ENCODE measurements at places on chromosomes 5 and 9.

- DNase-seq, result no peak
These were observed 524 bp downstream of the PRR7 start for GRCh38 chr5:177447066-177447610.

DNA sequence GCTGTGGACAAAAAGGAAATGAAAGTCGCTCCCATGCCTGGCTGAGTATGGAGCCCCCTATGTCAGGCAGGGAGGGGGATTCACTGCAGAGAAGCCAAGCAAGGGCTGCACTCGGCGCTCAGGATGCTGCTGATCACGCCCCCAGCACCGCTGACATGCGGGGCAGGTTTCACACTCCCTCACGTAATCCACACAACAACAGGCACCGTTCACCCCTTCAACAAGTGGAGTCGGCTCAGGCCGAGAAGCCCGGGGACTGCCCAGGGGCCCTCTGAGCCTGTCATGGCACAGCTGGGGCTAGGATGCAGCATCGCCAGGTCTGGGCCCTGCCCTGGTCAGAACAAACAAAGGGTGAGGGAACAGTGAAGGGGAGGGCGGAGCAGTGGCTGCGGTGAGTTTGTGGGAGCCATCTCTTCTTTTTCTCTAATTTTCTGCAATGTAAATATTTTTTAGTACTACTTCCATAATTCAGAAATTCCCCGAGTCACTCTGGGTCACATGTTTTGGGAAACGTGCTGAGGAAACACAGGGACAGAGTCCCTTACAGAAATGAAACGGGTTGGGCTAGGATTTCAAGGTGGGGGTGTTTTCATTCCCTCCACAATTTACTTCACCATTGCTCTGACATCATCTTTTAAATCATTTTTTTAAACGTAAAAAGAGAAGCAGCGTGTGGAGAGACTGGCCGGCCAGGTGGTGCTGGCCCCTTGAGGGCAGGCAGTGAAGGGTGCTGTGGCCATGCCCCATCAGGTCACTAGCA is 49.8 kb downstream of the PRRT1B start:
- no peak for DNase-seq

GRCh38 chr5:78659114-78659513 is 10.5 kb upstream of the LHFPL2 start:
- no peak for DNase-seq

- no peak for DNase-seq
These were observed at the start of gene KCNV2 for GRCh38 chr9:2717385-2717784. KCNV2 (plus strand) TSS chr9:2717510; CDS start chr9:2717740, 230 bp downstream.

- DNase-seq, result no peak
These were observed 32.0 kb downstream of the FSD1L start for GRCh38 chr9:105479846-105480245.

DNA sequence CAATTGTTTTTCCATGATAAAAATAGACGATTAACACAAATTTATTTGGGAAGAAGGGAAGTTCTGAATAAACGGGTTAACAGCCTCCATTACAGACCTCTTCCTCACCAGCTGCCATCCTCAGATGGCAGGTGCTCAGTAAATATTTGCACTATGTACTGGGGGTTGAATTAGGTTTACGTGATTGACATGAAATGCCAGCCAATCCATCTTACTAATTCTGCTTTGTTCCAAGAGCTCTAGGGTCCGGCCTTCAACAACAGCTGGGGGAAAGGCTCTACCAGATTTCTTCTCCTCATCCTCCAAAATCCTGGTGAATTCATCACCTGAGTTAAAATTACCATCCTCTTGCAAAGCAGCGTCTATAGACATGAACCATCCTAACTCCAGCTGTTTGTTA is 104.6 kb downstream of the MTX3 start:
- DNase-seq, result no peak

DNA sequence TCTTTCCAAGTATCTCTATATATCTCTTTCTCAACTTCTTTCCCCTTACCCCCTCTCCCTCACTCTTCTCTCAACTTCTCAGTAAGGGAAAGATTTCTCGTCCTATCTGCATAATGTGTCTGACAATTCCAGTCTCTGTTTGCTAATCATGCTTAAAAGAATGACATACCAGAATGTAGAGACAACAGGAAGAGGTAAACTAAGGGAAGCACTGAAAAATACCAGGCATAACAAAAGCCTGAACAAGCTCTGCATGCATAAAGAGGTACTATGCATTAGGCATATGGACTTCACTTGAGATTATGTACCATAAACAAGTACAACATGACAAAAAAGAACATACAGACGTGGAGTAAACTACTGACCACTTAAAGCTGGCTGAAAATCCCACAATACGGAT is 62.6 kb downstream of the SEMA5A start:
- no peak for DNase-seq

GRCh38 chr5:33276628-33276950 is 164.2 kb upstream of the TARS1 start:
- DNase-seq, result no peak

DNA sequence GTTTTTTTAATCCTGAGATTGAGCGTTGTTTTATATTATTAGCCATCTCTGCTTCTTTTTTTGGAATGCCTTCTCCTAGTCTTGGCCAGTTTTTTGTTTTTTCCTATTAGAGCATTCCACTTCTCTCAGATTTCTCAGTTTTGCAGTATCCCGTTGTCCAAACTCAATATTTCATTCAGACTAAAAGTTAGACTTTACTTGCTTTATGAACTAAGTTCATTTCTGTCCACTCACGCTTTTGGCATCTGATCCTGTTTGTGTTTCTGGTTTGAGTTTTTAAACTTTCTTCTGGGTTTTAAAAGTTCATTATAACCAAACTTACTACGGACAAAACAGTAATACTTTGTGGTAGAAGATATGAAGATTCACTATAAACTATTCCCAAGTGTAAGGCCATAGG is 288.3 kb upstream of the MPDZ start:
- no peak for DNase-seq

DNA sequence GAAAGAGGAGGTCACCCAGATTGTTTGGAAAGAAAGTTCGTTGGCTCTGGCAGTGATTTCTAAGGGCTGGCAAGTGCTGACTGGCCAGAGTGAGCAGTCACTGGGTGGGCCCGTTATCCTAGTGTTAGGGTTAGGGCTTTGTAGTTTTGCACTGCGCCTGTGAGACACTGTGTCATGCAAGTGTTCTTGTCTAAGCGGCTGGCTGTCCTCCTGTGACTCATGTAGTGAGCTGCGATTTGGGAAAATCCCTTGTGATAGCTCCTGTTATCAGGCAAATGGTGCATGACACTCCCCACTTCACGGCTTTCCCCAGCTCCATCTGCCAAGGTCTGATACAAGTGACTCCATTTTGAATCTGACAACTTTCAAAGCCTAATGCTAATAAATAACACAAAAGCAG is 526.0 kb upstream of the ADAMTS16 start:
- DNase-seq, result no peak

DNA sequence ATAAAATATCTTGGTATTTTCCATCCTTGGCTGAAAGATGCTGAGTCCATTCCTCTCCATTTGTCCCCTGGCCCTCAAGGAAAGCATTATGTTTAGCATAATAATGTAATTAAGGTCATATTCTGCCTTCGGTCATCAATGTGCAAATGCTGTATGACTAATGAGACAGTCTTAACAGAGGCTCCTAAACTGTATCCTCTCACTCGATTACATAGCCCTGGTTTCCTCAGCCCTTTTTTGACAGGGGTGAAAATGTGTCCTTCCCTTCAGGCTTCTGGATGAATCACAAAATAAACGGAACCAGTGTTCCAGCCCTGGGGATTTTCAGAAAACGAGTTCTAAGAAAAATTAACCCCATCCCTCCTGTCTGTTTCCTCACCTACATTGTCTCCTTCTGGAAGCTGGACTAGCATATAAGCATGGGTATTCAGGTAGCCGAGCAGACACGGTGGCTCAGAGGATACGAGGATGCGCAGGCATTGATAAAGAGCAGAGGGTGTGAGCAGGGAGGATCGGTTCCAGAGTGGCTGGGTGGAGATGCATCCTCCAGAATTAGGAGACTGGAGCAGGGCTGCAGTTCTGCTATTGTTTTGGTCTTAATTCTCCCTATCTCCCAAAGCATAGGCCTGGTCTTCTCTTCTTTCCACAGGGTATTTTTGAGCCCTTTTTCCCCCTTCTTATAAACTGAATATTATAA is 742.9 kb downstream of the TLR4 start:
- no peak for DNase-seq

GRCh38 chr9:77816641-77817341 is 168.7 kb upstream of the GNA14 start:
- no peak for DNase-seq

- no peak for DNase-seq
These were observed 1.0 kb downstream of the RIOK2 start for GRCh38 chr5:97181856-97182545.

DNA sequence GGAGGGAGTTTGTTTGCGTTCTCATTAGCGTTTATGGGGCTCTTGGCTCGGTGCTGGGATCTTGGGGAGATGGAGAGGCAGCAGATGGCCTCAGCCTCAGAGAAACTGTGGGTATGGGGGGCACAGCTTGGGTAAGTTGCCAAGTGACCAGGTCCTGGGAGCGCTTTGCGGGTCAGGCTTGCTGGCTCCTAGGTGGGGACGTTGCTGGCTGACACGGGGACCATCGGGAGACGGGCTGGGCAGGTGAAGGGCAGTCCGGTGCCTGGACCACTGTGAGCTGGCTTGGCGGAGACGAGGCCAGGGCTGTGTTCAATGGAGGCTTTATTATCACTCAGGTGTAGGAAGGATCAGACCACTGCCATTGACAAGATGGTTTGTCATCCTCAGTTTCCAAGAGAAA is 30.0 kb downstream of the FGD3 start:
- no peak for DNase-seq

DNA sequence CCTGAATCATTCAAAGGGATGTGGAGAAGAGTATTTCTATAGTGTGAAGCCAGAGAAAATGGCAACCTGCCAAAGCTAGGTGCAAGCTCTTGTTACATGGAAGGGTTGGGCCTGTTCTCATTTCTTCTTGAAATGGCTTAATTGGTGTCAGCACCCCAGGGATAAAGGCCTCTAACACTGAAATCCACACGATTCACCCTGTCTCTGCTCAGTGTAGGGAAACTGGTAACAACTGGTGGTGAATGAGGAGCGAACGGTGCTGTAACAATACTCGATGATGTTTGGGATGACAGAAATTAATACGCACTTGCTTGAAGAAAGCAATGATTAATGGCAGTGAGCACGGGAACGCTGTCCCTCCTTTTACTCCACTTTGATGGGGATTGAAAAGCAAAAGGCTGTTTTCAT is 16.2 kb downstream of the PBX3 start:
- DNase-seq, result no peak

DNA sequence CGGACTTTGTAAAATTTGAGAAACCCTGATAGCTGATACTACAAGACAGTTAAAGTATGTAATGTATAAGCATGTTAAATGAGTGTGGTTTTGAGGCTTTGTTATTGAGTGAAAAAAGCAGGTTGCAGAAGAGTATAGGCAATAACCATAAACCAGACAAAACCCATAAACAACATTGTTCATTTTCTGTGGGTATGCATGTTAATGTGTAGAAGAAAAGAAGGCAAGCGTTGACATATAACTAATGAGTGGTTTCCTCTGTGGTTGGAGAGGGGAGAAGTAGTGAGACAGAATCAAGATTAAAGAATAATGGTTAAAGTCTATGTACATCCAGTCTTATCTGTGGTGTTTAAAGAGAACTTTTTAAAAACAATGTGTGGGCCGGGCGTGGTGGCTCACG is 26.2 kb downstream of the RAD23B start:
- DNase-seq, result no peak

DNA sequence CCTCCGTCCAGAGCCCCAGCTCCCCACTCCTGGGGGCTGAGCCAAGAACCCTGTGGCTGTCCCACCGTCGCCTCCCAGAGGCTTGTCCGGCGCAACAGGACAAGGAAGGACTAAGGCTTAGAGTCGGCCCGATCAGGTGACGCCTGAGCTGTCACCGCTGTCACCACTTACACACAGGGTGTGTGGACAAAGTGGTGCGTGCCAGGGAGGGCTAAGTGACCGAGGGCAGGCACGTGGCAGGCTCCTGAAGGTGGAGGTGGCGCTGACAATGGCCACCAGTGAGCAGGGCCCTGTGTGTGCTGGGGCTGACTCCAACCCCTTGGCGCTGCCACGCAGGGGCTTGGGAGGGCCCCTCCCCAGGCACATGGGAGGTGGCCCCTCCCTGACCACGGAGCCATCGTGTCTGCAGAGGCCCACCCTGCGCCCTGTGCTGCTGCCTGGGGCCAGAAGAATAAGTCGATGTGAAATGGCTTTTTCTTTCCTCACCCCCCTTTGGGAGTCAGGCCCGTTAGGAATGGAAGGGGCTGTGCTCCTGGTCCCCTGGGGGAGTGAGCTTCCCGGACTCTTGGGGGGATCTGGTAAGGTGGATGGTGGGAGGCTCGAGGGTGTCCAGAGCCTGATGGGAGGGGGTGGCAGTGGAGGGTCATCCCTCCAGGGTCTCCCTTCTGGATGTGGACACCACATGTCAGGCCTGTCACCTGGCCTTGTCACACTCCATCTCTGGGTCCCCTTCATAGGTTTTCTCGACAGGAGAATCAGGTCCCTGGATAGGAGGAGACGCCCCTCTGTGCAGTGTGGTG is 2.6 kb upstream of the GPSM1 start:
- no peak for DNase-seq

DNA sequence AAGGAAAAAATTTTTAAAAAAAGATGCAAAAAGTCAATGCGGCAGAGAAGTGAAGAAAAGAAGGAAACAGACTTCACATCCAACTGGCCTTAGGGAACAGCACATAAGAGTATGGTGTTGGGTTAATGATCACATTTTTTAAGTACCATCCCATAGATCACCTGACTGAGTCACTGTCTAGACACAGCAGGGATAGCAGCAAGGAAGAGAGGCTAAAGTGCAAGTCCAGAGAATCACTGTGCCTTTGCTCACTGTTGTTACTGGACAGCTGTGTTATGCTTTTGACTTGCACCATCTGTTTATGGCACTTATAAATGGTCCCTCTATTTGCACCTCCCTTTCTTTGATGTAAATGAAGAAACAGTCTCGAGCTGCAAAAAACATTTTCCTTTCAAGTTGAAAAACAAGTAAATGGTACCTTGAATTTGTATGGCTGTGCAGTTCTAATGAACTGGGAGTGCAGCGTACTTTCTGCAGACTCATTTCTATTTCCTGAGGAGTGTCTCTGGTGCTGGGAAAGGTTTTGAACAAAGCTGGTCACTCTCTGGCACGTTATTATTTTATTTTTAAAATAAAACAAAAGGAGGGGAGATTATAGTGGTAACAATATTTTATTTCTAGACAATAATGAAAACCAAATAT is 84.2 kb downstream of the TRPM6 start:
- DNase-seq, result no peak

- no peak for DNase-seq
These were observed 227.3 kb downstream of the KDM4C start for GRCh38 chr9:6984941-6985578.

DNA sequence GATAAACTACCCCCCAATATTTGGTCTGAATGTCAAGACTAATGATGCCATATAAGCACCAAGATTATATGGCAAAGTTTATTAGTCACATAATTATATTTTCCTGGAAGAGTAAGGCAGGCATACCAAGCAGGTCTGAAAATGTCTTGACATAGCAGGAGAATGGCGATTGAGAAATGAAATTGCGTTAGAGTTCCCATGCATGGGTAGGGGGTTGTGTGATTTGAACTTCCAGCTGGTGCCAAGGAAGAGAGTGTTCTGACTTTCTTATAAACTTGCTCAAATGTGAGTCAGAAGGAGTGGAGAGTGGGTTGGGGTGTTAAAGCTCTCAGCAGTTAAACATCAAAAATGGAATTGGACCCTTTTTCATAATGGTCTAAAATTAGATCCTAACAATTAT is 1200.6 kb upstream of the ACO1 start:
- DNase-seq, result no peak
